ENCODE measurements at places on chromosomes 12 and 14. TPM values are rescaled to one million over a fixed set of nuclear protein-coding genes. Genes with fewer than 3 reads are reported as not detected.

The TBK1 gene
- 46.9 TPM for total RNA-seq

The TMEM179 gene
- total RNA-seq, result 0.19 TPM

The CPM gene
- 2.9 TPM for total RNA-seq

The KRT1 gene
- not detected for total RNA-seq

The IRF9 gene
- 55.4 TPM for total RNA-seq

The DPF3 gene
- 11.4 TPM for total RNA-seq

The PTHLH gene
- total RNA-seq, result 0.25 TPM

The IL31 gene
- not detected for total RNA-seq

The MSRB3 gene
- 27.2 TPM for total RNA-seq

Measured in bladder microvascular endothelial cell (primary cell).